Neural crest cell (in vitro differentiated cells): ENCODE measurements at places on chromosomes 3 and 15. TPM values are rescaled to one million over a fixed set of nuclear protein-coding genes. Genes with fewer than 3 reads are reported as not detected.

Gene STRC
- 0.19 and 0.30 TPM in 2 replicates for total RNA-seq

Gene IMP3
- 79.4 and 84.3 TPM in 2 replicates for total RNA-seq

Gene STIMATE
- 20.3 and 21.3 TPM in 2 replicates for total RNA-seq

Gene TMEM115
- total RNA-seq = 37.8 and 39.2 TPM in 2 replicates

Gene CHMP2B
- total RNA-seq = 19.6 and 19.7 TPM in 2 replicates

Gene VWA5B2
- 0.36 and 0.56 TPM in 2 replicates for total RNA-seq

Gene TMC3
- total RNA-seq = not detected in 2 replicates
